ENCODE measurements at places on chromosomes 3 and 15. TPM values are rescaled to one million over a fixed set of nuclear protein-coding genes. Genes with fewer than 3 reads are reported as not detected.
A peak's percentile ranks its signal among the peaks of the same experiment; 100 is the strongest.

- DNase-seq: no peak
These were observed 1001.1 kb upstream of the EPHA6 start for GRCh38 chr3:95813244-95813643.

DNA sequence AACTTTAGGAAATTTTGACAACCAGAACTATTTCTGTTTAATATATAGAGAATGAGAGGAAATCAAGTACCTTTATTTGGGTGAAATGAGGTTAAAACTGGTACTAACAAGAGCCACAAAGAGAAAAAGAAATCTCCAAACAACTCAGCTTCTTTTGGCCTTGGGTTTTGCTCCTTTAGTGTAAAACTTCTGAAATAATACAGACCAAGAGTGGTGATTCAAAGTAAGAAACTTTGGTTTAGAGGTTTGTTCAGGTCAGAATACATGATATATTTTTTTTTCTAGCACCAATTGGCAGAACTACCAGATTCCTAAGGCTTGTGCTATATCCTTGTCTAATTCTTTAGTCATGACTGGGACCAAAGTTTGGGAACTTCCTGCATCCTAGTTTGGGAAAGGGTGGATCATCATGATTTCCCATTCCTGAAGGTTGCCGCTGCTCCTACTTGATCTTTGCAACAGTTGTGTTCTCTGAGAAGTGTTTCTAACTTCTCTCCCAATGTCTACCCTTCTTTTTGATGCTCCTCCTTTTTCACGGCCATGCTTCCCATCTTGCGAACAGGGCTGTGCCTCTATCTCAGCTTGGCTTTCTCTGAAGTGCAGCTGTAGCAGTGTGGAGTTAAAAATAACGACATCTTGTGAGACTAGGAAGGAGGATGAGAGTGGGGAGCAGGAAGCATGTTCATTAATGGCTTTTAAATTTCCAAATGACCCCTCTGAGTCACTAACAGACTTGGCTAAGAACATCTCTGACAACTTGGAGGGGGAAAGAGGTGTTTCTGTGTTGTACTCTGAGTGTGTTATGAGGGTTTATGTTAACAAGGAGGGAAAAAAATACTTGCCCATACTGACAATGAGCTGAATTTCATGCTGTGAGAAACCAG lies 87.7 kb downstream of the KCNAB1 start:
- peak; percentile 52 for DNase-seq

DNA sequence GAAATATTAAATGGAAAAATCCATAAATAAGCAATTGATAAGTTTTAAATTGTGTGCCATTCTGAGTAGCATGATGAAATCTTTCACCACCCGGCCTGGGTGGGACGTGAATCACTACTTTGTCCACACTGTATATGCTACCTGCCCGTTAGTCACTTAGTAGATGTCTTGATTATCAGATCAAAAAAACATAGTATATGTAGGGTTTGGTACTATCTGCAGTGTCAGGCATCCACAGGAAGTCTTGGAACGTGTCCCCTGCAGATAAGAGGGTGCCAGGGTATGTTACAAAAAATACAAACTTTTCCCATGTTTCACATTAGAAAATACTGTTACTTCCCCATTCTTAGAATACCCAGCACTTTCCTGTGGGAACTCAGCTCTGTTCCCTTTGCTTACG lies 35.2 kb downstream of the FAM81A start:
- DNase-seq: no peak

GRCh38 chr15:90592131-90592881 lies 62.6 kb downstream of the CRTC3 start:
- no peak for DNase-seq

DNA sequence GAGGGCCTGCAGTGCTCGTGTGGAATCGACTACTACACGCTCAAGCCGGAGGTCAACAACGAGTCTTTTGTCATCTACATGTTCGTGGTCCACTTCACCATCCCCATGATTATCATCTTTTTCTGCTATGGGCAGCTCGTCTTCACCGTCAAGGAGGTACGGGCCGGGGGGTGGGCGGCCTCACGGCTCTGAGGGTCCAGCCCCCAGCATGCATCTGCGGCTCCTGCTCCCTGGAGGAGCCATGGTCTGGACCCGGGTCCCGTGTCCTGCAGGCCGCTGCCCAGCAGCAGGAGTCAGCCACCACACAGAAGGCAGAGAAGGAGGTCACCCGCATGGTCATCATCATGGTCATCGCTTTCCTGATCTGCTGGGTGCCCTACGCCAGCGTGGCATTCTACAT lies 3.8 kb downstream of the RHO start:
- no peak for DNase-seq

- DNase-seq: no peak
These were observed 423.8 kb upstream of the CFAP20DC start for GRCh38 chr3:59473636-59474035.

DNA sequence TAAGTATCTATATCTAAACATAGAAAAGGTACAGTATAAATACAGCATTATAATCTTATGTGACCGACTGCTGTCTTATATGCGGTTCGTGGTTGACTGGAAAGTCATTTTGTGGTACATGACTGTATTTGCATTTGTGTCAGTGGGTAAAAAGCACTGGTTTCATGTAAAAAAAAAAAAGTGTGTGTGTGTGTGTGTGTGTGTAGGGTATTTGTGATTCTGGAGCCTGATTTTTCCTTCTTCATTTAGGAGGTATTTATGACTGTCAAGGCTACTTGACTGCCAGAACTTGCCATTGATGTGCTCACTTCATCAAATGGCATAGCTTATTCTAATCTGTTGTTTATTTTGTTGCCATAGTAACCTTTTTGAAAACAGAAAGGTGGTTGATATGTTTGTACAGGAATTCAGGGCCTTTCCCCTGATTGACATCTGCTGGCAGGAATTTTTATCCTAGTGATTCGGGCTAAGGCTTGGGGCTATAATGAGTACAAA lies 63.2 kb downstream of the AKAP13 start:
- peak; percentile 67 for DNase-seq

DNA sequence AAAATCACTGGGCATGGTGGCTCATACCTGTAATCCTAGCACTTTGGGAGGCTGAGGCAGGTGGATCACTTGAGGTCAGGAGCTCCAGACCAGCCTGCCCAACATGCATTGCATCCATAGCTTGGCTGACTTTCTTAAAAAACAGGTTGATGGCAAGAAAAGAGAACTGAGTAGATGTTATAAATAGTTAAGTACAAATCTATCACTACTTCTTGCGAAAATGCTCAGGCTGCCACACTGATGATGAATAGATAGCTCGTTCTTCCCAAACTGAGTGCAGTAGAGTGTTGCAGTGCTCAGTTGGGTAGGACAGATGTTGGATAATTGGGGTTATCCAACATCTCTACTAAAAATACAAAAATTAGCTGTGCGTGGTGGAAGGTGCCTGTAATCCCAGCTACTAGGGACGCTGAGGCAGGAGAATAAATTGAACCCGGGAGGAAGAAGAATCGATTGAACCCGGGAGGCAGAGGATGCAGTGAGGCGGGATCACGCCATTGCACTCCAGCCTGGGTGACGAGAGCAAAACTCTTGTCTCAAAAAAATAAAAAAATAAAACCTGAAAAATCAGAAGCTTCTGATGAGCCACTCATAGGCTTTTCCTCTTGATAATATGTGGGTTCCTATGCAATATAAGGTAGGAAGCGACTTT lies 1.2 kb downstream of the BTLA start:
- DNase-seq: no peak

DNA sequence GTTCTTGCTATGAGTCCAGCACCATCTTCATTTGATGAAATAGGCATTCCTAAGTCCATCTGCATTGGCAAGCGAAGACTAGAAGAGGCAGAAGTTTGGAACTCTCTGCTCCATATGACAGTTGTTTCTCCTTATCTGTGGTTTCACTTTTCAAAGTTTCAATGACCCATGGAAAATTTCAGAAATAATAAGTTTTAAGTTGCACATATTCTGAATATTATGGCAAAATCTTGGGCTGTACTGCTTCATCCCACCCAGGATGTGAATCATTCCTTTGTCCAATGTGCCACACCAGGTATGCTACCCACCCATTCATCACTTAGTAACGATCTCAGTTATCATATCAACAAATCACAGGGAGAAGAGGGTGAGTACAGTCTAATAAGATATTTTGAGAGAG lies 647.9 kb downstream of the GRM7 start:
- no peak for DNase-seq

DNA sequence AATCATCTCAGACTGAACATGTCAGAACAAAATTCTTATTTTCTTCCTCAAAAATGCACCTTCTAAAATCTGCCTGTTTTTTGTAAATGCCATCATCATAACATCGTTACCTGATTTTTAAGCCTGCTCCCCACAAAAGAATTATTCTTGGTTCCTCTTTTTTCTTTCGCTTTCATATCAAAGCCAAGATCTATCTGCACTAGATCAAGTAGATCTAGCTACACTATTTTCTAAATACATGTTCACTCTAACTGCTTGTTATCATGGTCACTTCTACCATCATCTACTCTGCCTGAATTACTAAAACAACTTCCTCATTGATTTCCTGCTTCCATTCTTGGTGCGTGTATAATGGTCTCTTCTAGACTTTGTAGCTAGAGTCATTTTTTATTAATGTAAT lies 217.7 kb downstream of the ARPP21 start:
- DNase-seq: no peak

GRCh38 chr15:44033894-44034293 lies 161.2 kb downstream of the FRMD5 start:
- no peak for DNase-seq

DNA sequence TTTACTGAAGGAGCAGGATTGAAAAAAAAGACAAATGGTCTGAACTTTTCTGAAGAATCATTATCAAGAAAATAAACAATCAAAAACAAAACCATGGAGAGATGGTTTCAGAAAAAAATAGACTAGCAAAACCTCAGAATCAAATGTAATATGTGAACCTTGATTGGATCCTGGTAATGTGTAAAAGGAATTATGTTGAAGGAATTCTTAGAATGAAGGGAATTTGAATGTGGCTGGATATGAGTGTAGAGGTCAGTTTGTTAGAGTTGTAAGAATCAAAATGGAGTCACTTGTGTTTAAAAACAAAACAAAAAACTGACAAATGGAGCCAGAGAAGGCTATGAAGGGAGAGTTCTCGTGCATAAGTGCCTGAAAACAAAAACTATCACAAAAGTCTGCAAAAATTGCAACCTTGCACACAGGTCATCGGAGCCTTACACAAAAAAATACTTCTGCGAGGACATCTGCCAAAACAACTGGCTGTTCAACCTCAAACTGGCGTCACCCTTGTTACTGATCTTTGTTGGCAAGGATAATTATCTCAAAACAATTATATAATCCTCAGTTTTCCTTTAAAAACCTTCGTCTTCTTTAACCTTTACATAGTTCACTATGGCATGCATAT lies 19.1 kb upstream of the ATP13A3 start:
- no peak for DNase-seq

DNA sequence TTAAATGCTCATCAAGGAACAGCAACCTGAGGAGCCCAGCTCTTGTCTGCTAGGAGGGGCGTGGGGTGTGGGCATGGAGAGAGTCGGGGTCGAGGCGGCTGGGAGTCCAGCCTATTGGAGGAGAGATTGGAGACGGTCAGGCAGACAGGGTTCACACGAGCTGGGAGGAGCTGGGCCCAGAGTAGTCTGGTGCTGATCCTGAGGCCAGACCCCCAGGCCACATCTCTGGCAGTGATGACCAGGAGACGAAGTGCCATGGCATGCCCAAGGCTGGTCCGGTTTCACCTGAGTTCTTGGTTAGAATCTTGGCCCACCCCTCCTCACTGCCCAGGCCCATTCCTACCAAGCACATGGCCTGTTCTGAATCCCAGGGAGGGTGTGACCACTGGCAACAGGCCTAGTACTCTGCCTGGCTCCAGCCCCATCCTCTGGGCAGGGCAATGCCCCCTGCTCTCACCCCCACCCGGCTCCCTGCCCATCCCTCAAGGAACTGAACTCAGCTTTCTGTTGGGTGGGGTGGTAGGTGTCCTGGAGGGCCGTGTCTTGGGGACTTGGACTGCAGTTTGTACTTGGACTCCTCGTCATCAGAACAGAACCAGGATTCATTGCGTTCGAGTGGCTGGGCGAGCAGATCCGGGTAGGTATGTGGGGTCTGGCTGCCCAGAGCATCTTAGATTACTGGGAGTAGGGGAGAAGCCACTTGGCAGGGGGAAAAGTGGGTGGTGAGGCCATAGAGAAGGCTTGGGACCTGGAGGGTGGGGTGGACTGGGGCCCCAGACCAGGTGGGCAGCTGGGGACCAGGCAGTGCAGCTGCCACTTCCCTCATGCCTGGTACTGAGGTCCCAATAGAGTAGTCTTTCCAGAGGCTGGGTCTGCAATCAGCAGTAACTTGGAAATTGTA lies 20.8 kb downstream of the SLC28A1 start:
- DNase-seq: no peak

DNA sequence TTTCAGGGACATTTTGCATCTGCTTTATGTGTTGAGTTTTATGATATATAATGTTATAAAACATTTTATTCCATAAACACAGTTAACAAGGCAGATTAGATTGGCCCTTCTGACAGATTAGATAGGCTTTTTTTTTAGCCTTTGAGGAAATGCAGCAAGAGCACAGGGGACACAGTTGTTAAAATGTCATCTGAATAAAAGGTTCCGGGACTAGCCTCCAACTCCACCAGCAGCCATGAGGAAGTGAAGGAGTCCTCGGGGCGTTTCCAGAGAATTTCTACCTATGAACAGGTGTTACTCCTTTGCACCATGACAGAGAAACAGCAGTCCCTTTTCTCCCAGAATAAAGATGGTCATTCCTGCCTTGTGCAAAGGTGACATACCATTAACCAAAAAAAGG lies 167.8 kb upstream of the KBTBD8 start:
- DNase-seq: no peak

DNA sequence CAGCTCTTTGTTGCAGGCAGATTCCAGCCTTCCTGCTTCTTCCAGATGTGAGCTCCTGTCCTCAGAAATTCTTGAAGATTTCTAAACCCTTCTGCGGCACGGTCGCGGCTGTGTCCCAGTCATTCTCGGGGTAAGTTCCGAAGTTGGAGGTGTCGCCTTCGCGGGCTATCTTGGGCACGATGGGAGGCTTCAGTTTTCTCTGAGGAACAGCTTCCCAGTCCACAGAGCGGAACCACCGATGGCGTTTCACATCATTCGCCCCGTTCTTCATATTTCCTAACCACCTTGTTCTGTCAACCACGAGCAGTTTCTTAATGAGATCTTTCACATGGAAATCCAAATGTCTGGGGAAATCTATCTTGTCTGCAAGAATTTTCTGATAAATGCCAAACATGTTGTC lies 24.7 kb upstream of the CERS3 start:
- DNase-seq: no peak

TMEM207 gene
- not detected for polyA plus RNA-seq

GOLGA8S gene
- polyA plus RNA-seq: 0.27 TPM

NME9 gene
- 1.2 TPM for polyA plus RNA-seq

BSN gene
- polyA plus RNA-seq: 0.62 TPM

AHSG gene
- polyA plus RNA-seq: 0.10 TPM

KLHL40 gene
- polyA plus RNA-seq: 154 TPM

CLEC3B gene
- 136 TPM for polyA plus RNA-seq

RHOA gene
- 483 TPM for polyA plus RNA-seq

FEZF2 gene
- not detected for polyA plus RNA-seq

Data from muscle of leg (tissue), 16 donors.